ENCODE measurements at places on chromosomes 6 and 20.

- DNase-seq: no peak
Measured at GRCh38 chr6:141140905-141141304, 991.8 kb upstream of the GJE1 start.

DNA sequence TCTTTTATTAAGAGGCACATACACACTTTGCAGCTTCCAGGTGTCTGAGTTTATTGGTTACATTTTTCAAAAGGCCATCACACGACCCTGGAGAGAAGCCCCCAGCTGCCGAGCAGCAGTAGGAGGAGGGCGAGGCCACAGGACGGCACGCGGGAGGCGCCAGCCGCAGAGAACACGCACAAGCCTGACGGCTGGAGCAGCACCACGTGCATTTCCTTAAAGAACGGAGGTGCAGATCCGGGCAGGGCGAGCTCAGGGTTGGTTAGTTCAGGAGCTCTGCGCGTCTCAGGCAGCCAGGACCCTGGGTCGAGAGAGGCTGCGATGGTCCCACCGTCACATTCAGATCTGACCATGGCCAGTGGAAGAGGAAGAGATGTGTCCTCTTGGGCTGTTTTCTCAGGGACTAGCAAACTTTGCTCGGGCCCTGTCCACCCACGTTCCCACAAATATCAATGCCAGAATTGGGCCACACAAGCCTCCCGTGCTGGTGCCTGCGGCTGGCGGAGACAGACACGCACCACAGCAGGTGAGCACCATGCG lies 121.4 kb upstream of the AFDN start:
- no peak for DNase-seq

DNA sequence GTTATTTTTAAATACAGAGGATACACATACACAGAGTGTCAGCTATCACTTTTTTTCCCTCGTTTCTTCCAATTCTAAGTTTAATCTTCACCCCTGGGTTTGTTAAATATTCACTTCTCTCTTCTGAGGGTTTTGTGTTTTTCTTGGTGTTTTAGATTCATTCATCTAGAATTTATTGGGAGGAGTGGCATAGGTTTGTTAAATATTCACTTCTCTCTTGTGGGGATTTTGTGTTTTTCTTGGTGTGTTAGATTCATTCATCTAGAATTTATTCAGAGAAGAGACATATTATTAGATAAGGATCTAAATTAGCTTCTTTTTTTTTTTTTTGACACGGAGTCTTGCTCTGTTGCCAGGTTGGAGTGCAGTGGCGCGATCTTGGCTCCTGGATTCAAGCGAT lies 3.9 kb downstream of the GTF2H5 start:
- no peak for DNase-seq

- DNase-seq: no peak
Measured at GRCh38 chr6:72140795-72141194, 254.4 kb downstream of the RIMS1 start.

GRCh38 chr20:53692465-53693067 lies 98.9 kb upstream of the ZNF217 start:
- no peak for DNase-seq

DNA sequence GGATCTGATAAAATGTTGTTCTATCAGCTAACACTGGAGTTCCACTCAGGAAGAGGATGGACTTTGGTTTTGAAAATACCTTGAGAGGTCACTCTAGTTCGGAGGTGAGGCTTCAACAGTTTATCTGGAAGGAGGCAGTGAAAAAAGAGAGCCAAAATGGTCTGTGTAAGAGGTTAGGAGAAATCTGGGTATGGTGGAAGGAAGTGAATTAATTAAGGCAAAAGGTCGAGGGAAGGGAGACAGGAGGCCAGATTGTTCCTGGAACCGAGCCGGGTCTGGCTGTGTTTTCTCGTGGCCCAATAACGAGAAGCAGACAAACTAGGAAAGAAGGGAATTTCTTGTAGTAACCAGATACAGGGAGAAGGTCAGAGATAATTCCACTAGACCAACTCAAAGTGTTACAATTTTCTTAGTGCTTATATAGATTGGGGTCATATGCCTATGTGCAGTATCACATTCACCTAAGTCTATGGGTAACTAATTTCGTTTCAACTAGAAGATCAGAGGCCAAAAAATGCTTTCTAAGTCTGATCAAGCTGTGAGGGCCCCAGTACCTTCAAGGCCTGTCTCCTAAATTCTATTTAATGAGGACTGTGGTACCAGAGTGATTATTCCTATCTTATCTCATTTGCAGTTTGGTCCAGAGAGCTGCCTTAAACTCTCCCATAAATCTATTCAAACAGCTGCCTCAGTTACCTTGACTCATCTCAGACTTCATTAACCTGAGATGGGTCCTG lies 96.0 kb upstream of the SNX9 start:
- no peak for DNase-seq

DNA sequence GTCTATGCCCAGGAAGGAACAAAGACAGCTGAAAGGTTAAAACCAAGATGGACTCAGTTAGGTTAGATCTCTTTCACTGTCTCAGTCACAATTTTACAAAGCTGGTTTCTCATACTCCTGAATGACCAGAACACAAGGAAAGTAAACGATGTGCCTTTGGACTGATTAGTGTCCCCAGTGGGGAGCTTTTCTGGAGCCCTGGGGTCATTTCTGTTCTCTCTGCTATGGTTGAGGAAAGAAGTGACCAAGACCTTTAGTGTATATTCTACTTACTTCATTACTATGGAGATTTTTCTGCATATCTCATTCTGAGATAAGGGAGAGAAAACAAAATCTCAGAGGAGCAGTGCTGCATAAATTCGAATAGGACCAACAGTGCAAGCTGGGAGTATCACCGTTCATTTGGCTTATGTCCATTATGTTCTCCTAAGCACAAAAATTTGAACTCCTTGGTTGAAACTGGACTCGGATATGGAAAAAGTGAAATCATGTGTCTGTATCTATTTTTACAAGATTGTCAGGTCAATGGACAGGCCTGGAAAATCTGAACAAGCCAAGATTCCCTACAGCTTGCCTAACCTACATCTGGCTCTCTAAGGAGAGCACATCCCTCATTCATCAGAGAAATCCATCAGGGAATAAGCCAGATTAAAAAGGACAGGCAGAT lies 34.4 kb upstream of the ENPP1 start:
- DNase-seq: no peak

- no peak for DNase-seq
Measured at GRCh38 chr6:165605182-165605875, 57.7 kb downstream of the PDE10A start.

- no peak for DNase-seq
Measured at GRCh38 chr20:17502105-17502504, 29.1 kb downstream of the BFSP1 start.

- no peak for DNase-seq
Measured at GRCh38 chr20:44415833-44416715, 59.6 kb upstream of the TTPAL start.

- no peak for DNase-seq
Measured at GRCh38 chr20:12744037-12744436, 264.7 kb upstream of the SPTLC3 start.

GRCh38 chr20:13863244-13863643 lies 78.4 kb downstream of the NDUFAF5 start:
- DNase-seq: no peak

- no peak for DNase-seq
Measured at GRCh38 chr6:75349262-75349984, 64.8 kb upstream of the TMEM30A start.

DNA sequence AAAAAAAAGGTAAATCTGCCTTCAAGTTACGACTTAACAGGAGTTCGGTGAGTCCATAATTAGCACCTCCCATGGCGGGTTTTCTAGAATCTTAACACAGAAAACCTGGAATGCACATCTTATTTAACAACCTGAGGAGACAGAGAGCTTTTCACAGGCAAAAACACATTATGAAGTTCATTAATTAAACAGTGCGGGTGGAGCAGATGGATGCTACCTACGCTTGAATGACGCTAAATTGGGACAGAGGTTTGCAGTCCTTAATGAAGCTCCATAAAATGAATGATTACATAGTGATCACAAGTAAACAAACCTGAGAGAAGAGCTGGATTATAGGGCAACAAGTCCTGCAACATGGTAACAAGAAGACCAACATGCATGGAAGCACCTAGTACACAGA lies 81.0 kb downstream of the INSM1 start:
- no peak for DNase-seq

DNA sequence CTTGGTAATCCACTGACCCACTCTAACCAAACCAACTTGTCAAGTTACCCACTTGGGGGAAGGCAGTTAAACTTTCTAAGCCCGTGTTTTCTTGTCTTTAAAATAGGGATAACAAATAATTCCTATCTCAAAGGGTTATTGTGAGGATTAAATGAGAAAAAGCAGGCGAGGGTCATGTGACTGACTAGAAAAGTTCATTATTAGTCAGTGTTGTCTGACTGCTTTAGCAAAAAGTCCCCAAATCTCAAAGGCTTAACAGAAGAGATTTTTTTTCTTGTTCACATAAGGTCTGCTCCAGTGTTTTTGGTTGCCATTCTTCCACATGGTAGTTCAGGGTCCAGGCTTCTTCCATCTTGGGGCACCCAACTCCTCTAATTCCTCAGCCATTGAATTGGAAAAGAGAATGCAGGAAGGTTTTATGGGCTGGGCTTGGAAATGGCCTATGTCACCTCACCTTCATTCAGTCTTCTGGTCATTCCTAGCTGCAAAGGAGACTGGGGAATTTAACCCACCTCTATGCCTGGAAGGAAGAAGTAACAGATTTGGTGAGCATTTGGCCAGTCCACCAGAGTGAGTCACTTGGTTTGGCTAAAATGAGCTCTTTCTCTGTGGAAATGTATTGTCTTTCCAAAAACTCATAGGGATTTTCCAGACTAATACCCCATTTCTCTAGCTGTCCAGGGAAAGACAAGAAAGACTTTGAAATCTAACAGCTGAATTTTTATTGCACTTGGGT lies 77.0 kb downstream of the CAP2 start:
- no peak for DNase-seq

DNA sequence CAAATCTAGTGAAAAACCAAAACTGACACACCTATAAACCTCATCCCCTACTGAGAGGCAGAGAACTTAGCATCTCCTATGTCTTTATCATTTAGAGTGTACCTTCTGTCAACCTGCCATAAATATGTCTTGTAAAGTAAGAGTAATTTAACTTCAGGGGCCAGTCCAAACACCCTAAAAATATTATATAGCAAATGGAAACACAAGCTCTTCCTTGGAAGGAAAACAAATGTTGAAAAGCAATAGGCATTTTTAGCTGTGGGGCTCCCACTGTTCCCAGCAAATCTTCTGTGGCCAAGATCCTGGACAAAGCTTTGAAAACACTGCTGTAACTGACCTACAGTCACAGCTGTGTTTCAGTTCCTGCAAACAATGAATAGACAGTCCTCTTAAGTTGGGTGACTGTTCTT lies 140.0 kb upstream of the RNF217 start:
- no peak for DNase-seq

- DNase-seq: no peak
Measured at GRCh38 chr20:54626126-54626525, 150.7 kb downstream of the DOK5 start.

DNA sequence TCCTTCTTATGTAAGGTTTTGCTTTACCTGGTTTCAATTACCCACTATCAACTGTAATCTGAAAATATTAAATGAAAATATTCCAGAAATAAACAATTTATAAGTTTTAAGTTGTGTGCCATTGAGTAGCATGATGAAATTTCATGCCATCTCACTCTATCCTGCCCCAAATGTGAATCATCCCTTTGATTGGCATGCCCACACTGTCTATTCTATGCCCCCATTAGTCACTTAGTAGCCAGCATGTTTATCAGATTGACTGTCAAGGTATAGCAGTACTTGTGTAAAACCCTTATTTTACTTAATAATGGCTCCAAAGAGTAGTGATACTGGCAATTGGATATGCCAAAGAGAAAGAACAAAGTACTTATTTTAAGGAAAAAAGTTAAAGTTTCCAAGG lies 403.8 kb downstream of the ADGRB3 start:
- DNase-seq: no peak

DNA sequence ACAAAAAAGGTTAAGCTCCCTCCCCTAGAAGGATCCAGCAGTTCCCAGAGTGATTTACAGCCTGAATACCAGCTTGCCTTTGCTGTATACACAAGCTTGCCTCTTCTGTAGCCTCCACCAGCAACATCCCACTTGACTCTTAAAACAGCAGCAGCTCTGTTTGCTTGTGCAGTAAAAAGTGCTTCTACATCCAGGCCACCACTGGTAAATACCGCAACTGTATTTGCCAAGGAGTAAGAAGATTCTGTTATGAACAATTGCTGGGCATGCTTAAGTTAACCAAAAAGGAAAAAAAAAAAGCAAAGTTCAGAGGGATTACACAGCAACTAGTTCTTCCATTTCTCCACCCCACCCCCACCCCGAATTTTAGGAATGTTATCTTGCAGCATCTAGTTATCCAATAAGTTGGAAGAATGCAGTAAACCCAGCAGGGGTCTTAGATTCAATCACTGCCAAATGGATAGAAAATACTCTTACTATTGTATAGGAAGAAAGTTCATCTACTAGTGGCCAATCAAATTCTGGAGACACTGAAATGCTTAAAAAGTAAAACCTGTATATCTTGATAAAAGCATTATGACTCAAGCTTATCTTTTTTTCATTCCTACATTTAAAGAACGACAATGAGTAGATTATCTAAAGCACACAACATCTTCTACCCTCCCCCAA lies 4.8 kb downstream of the SALL4 start:
- DNase-seq: peak; percentile 39

- DNase-seq: no peak
Measured at GRCh38 chr6:154954347-154954746, 40.8 kb upstream of the TIAM2 start.

- DNase-seq: no peak
Measured at GRCh38 chr6:85192596-85192995, 257.3 kb upstream of the NT5E start.

DNA sequence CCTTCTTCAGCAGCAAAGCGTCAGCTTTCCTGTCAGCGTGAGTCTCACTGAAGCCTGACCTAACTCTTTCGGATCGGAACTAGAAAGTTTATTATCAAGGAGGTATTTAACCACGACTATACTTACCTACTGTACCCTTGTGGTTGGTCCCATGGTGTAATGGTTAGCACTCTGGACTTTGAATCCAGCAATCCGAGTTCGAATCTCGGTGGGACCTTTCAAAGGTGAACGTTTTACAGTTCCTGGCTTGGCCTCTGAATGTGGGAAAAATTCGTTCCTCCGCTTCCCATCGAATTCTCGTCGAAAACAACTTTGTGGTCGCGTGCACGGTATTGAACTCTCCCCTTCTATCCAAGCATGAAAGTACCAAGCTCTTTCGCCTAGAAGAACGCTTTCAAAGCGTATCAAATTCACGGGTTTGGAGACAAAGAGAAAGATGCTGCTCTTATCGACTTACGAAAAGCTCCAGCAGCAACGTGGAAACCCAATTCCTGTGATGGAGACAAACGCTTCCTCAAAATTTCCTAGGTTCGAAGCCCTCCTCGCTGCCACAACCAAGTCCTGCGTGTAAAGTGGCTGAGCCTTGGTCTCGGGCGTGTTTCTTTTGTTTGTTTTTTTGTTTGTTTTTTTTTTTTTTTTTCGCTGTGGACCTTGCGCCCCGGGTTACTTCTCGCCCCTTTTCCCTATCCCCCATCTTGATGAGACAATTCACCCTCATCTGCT lies 63.7 kb downstream of the GPX5 start:
- peak; percentile 75 for DNase-seq

GRCh38 chr20:3804254-3804751 lies 8.2 kb downstream of the CDC25B start:
- no peak for DNase-seq

GRCh38 chr6:118680452-118681095 lies 29.2 kb upstream of the CEP85L start:
- no peak for DNase-seq

Measured in hematopoietic multipotent progenitor cell treated with erythropoietin and hydrocortisone succinate and interleukin-3 and kit ligand, for 8 days (in vitro differentiated cells).